Skin of body (tissue), 3 donors: ENCODE measurements at places on chromosomes 1 and 21. TPM values are rescaled to one million over a fixed set of nuclear protein-coding genes. Genes with fewer than 3 reads are reported as not detected.
A peak's percentile ranks its signal among the peaks of the same experiment; 100 is the strongest.

- peak; percentile 0 for DNase-seq
These were observed 83.3 kb upstream of the TNR start for GRCh38 chr1:175826705-175827104.

GRCh38 chr1:86965012-86965826 lies 50.8 kb downstream of the HS2ST1 start:
- DNase-seq, result no peak

- no peak for DNase-seq
These were observed 57.0 kb downstream of the SCCPDH start for GRCh38 chr1:246781212-246781611.

DNA sequence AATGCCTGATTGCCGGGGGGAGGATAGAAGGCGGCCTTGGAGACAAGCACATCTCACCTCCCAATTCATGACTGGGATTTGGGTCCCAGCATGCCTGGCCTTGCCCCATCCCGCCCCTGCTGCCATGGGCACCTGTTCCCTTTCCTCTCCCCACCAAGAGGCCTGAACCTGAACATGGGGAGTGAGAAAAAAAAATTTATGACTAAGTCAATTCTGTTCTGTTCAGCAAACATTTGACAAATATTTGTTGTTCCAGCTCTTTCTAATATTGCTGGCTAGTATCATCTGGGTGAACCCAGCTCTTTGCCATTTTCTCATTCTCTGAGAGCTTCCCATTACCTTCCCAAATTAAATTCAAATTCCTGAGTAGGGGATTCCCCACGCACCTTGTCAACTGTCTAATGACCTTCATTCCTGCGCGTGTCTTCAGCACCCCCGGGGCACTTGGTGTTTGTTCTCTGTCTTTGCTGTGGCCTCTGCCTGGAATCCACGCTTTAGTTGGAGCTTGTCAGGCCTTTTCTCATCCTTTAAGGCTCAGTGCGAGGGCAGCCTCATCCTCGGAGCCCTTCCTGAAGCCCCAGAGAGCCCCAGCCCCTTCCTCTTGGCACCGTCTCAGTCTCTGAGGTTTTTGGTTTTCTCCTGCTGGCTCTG lies 42.8 kb downstream of the ARHGEF10L start:
- no peak for DNase-seq

DNA sequence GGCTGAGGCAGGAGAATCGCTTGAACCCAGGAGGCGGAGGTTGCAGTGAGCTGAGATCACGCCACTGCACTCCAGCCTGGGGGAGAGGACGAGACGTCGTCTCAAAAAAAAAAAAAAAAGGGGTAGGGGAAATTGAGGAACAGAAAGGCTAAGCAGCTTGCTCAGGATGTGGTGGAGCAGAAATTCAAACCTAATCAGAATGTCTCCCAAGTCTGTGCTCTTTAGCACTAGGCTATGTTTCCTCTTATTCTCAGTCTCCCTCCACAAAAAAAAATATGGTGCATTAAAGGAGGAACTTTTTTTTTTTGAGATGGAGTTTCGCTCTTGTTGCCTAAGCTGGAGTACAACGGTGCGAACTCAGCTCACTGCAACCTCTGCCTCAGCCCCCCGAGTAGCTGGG lies 114.2 kb downstream of the SLC16A1 start:
- DNase-seq, result no peak

DNA sequence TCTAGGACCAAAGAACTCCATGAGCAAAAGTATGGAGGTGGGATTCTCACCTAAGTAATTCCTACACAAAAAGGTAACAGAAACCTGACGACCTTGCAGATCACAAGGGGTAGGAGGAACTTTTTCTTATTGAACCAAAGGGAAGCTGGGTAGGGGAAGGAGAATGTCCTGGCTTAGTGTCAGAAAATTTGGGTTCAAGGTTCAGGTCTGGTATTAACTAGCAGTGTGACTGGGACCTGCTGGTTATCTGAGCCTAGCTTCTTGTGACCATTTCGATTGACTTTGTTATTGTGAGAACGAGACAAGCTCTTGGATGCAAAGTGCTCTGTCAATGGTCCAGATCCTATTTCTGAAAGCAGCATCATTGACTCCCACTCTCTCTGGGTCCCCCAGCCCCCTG lies 5.0 kb upstream of the SNX27 start:
- DNase-seq, result no peak

- no peak for DNase-seq
These were observed 148.9 kb downstream of the ETS2 start for GRCh38 chr21:38954588-38955004.

DNA sequence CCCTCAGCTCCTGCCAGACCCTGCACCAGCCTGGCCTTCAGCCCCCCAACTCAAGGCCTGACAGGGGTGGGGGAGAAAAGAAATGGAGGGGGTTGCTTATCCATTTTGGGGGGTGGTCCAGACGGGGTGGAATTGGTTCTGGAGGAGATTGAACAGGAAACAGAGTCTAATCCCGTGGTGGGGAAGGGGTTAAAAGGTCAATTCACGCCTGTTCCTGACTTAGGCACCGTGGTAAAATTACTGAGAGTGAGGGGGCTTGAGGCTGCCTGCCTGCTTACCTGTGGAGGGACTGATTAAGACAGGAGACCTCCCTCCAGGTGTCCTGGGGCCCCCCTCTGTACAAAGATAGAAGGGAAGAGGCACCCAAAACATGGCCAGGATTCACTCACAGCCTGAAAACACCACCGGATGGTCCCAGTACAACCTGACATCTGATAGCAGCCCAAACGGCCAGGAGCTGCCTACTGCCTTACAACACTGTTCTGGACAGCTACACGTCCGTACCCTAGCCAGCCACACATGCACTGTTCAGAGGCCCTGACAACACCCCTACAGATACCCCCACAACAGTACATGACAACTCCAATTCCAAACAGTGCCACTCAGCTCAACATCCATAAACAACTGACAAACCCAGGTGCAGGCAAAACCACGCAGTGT lies 31.8 kb downstream of the AHDC1 start:
- no peak for DNase-seq

DNA sequence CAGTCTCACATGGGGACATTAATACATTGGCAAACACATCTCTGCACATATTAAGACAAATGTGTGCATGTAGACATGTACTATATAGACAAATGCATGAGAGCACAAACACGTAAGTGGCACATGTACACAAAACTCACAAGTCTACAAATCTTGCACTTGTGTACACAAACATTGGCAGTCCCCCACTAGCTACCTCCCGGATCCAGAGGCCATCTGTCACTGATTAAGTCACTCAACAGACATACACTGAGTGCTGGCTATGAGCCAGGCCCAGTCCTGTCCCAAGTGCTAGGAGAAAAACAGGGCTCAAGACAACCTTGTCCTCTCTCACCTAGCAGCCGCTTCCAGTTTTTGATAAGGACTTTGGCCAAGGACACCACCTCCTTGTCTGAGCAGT lies 7.0 kb downstream of the TCEA3 start:
- peak; percentile 67 for DNase-seq

- DNase-seq, result no peak
These were observed 12.0 kb downstream of the SLC35D1 start for GRCh38 chr1:67041841-67042503.

DNA sequence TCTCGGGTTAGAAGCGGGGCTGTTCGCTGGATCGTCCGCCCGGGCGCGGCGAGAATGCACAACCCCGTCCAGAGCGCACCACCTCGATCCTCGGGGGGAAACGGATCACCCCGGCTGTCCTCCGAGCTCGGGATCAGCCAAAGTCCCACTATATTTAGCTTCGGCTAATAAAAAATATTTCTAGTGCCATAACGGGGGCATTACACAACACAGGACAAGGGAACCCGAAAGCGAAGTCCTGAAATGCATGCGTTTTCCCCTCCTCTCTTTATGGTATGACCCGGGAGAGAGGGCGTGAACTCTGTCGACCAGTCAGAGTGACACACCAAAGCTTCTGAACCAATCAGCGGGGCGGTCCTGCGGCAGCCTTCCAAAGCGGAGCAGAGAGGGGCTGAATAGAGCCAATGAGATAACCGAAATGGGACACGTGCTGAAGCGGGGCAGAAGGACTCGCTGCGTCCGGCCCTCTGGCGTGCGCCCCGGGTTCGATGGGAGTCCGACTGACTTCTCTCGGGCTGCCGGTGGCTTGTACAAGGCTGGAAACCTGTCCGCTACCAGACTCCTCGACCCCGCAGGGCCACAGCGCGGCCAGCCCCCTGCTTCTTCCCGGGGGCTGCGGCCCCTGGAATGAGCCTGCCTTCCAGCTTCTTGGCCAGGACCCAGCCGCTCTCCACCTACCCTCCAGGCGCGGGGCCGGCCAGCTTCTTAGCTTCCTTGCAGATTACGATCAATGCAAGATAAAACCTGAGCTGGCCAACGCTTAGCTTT lies at the start of gene ALDH4A1:
TSS of gene ALDH4A1 (minus strand) at position 33 of the 768 bp plus-strand sequence. CDS start at position 1, 32 bp downstream.
- DNase-seq, result peak; percentile 98

DNA sequence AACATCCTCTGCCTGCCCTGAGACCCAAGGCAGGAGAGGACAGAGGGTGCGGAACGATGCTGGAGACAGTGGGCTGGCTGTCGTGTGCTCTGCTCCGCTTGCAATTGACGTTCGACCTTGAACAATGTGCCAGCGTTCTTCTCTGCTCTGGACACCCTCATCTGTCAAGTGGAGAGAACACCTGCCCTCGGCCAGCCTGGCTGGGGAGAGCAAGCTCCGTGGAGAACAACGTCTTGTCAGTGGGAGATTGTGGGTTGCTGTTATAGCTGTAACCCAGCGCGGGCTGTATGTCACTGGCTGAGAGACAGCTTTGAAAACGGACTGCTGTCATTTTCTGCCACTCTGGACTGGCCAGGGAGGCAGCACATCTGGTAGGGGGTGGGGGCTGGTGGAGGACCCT lies 14.7 kb downstream of the KIAA1614 start:
- DNase-seq, result no peak

DNA sequence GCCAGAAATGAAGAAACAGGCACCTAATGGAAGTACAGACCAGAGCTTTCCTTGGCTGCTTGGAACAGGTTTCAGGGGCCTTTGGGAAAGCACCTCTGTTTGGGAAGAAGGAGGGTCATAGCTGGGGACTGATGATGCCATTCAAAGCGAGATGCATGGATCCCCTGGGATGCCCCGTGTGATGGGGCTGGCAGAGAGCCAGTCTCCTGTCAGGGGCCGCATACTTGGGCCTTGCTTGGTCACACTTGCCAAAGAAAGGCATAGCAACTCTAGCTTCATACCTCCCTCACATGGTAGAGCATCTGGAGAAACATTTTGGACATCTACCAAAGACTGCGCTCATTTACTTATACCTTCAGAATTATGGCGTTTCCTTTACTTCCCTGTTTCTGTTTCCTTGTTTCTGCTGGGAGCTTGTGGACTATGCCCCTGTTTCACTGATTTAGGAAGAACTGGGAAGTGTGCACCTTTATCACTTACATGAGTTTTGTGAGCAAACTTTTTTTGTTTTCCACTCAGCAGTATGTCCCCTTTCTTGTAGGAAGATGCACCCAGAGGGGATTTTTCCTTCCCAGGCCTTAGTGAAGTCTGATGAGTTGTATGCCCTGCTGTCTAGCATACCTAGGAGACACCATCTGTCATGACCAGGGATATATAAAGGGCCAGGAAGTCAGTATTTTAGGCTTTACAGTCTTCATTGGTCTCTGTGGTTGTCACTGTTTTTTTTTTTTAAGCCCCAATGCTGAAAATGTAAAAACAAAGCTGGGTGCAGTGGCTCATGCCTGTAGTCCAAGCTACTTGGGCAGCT lies 19.8 kb upstream of the ST3GAL3 start:
- no peak for DNase-seq

- no peak for DNase-seq
These were observed 46.6 kb downstream of the SSBP3 start for GRCh38 chr1:54359393-54360162.

DNA sequence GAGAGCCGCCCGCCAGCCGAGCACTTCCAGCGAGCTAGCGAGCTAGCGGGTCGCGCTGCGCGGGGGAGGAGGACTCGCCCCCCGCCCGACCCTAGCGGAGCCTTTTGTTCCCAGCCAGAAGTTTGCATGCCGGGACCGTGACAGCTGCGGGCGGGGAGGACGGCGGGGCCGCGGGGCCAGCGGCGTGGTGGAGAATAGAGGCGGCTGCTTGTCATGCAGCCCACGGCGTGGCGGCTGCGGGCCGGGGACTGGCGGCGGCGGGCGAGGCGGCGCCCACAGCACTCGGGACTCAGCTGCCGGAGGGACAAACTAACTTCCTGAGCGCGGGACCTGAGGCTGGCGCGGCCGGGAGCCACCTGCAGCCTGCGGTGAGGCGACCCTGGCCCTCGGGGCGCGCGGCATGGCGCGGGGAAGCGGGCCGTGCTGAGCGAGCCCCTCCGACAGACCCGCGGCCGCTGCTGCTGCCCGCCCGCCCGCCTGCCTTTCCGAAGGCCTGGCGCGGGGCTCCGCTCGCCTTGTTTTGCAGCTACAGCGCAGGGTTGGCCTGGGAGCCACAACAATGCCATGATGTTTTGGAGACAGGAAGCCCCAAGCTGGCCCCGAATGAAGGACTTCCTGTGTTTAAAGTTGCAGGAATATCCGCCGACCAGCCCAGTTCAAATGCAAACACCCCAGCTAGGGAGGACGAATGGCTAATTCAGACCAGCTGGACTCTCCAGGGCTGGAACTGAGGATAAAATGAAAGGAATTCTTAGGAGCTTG lies 82.2 kb upstream of the BMP8A start:
- peak; percentile 77 for DNase-seq

- no peak for DNase-seq
These were observed 11.4 kb upstream of the MMEL1 start for GRCh38 chr1:2644171-2644570.

- DNase-seq, result peak; percentile 96
These were observed 139.7 kb downstream of the TSEN15 start for GRCh38 chr1:184191181-184191621.

GRCh38 chr1:54834007-54834541 lies 33.0 kb upstream of the TTC22 start:
- DNase-seq, result no peak

GRCh38 chr1:22055463-22055862 lies 3.0 kb downstream of the CDC42 start:
- no peak for DNase-seq

- no peak for DNase-seq
These were observed 2.4 kb downstream of the FCN3 start for GRCh38 chr1:27372022-27372807.

DNA sequence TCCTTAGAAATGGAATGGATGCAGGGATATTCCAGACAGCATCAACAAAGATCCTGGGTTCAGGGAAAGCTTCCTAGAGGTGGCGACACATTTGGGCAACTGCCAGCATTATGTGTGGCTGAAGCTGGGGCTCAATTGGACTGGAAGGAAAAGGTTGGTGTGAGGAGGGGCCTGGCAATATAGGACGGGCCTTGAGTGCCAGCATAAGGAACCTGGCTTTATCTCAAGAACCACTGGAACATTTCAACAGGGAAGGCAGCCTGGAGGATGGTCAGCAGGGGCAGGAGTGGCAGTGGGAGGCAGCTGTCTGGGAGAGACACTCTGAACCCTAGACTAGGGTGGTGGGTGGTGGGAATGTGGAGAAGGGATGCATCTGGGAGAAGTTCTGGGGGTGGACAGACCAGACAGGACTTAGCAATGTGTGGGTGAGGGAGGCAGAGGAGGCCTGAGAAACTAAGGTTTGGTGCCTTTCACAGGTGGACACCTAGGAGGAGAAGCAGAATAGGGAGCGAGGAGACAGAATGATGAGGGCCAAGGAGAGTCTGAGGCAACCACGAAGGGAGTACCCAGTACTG lies 3.5 kb downstream of the SH3BGRL3 start:
- no peak for DNase-seq

Gene TMPRSS2
- 0.69 TPM for total RNA-seq

Gene SLC1A7
- total RNA-seq, result not detected

Gene KRTAP20-1
- total RNA-seq, result not detected

Gene SKI
- total RNA-seq, result 28.4 TPM

Gene BCAR3
- 14.2 TPM for total RNA-seq

Gene ZCCHC17
- total RNA-seq, result 15.7 TPM

Gene AADACL3
- 6.1 TPM for total RNA-seq

Gene CDA
- total RNA-seq, result 2.1 TPM

Gene ARTN
- total RNA-seq, result 0.49 TPM

Gene CRNN
- total RNA-seq, result 4.3 TPM

Gene FNDC5
- 25.4 TPM for total RNA-seq

Gene PDPN
- total RNA-seq, result 5.3 TPM
